ENCODE measurements at places on chromosomes 6 and 20. TPM values are rescaled to one million over a fixed set of nuclear protein-coding genes. Genes with fewer than 3 reads are reported as not detected.

Gene CLPSL1
- not detected for polyA plus RNA-seq

Gene NMBR
- polyA plus RNA-seq = 0.15 TPM

Gene ADGRF4
- polyA plus RNA-seq = 0.02 TPM

Gene PCSK2
- not detected for polyA plus RNA-seq

Gene DCDC2
- polyA plus RNA-seq = not detected

Gene MLN
- polyA plus RNA-seq = not detected
